IMR-90 (cell line): ENCODE measurements at places on chromosomes 5 and 9. TPM values are rescaled to one million over a fixed set of nuclear protein-coding genes. Genes with fewer than 3 reads are reported as not detected.

GRCh38 chr5:158375531-158375930, 516.6 kb upstream of the CLINT1 start:
- no peak for DNase-seq

- no peak for DNase-seq
Measured at GRCh38 chr5:4022056-4022670, 426.5 kb downstream of the IRX1 start.

Gene CERT1
- total RNA-seq, result 7.2 and 10.3 TPM in 2 replicates

GRCh38 chr5:149324641-149325040, 20.7 kb upstream of the GRPEL2 start:
- DNase-seq, result no peak

Gene PCDHB4
- under 0.01 TPM in 1 of 2 replicates, not detected in the other for total RNA-seq

Gene NEUROG1
- total RNA-seq, result not detected in 2 replicates

- no peak for DNase-seq
Measured at GRCh38 chr5:119174578-119175163, 103.8 kb downstream of the DMXL1 start.

Gene CENPH
- 3.8 and 10.8 TPM in 2 replicates for total RNA-seq

DNA sequence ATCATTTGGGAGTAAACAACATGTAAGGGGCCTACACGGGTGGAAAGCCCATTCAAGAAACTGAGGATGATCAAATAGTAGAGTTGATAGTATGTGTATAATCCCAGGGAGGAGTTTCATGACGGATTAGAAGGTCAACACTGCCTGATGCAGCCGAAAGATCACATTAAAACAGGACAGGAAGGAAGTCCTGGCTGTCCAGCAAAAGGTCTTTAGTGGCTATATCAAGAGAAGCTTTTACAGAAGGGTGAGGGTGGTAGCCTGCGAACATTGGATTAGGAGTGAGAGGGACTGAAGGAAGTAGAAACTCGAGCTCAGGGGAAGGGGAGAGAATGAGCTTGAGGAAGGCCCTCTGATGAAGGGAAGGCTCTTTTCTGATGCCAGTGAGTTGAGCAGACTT, 36.0 kb downstream of the DOCK8 start:
- no peak for DNase-seq

Gene LOX
- 261 and 277 TPM in 2 replicates for total RNA-seq

- no peak for DNase-seq
Measured at GRCh38 chr5:102819634-102820033, 64.5 kb downstream of the PAM start.

- no peak for DNase-seq
Measured at GRCh38 chr9:120161776-120162175, 418.2 kb downstream of the CDK5RAP2 start.

DNA sequence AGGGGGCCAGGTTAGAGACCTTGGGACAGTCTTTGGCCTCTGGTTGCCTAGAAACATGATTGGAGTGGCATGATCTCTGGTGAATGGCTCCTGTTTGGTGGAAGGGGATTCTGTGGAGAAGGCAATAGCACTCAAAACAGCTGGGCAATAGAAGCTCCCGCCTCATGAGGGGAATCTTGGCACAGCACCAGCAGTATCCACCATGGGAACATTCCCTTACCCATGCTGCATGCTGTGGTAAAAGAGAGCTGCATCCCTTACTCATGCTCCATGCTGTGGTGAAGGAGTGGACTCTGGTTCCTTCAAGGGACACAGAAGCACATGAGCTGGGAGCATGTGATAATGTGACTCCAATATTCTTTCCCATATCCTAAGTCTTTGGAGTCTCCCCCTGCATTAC, 160.6 kb downstream of the PJA2 start:
- DNase-seq, result no peak

Gene CCDC192
- total RNA-seq, result not detected in 2 replicates

Gene FCHO2
- total RNA-seq, result 13.1 and 23.5 TPM in 2 replicates

DNA sequence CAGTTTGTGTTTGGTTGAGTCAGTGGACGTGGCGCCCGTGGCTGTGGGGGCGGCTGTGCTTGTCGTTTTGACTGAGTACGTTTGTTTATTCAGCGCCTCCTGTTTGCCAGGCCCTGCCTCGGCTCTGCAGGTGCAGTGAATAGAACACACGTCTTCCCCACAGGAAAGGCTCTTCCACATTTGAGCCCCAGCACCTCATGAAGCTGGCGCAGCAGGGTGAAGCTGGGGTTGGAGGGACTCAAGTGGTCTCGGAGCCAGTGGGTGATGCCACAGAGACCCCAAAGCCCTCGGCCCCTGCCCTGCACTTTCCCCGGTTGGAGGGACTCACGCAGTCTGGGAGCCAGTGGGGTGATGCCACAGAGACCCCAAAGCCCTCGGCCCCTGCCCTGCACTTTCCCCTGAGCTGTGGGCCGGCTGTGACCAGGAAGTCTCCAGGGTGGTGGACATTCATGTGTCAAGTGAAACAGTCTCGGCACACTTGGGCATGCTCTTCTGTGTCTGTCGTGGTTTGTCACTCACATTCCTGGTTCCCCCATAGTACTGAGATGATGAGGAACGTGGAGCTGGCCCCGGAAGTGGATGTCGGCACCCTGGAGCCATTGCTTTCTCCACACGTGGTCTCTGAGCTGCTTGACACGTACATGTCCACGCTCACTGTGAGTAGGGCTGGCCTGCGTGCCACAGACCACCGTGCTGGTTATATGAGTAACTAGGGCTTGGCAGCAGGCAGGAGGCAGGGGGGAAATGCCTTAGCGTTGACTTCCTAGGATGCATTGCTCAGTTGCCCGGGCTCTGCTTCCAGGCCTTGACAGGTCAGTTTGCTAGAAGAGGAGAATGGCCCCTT, 13.6 kb downstream of the EXOC3 start:
- DNase-seq, result no peak
